ENCODE measurements at places on chromosomes 13 and 19.

DNA sequence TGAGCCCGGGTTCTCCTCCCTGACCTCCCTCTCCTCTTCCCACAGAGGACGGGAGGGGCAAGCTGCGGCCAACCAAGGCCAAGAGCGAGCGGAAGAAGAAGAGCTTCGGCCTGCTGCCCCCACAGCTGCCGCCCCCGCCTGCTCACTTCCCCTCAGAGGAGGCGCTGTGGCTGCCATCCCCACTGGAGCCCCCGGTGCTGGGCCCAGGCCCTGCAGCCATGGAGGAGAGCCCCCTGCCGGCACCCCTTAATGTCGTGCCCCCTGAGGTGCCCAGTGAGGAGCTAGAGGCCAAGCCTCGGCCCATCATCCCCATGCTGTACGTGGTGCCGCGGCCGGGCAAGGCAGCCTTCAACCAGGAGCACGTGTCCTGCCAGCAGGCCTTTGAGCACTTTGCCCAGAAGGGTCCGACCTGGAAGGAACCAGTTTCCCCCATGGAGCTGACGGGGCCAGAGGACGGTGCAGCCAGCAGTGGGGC is 162.2 kb downstream of the KDM4B start:
- no peak for DNase-seq

GRCh38 chr13:97953376-97953970 is at the start of gene IPO5:
Gene IPO5 (plus strand): TSS chr13:97953675. CDS start chr13:97976697, 23,022 bp downstream.
- no peak for DNase-seq

GRCh38 chr13:73450583-73450982 is 391.8 kb downstream of the KLF5 start:
- DNase-seq, result no peak

- DNase-seq, result no peak
Observed at GRCh38 chr13:36344173-36344572, 2.0 kb downstream of the SPART start.

GRCh38 chr13:59776924-59777690 is 386.6 kb downstream of the DIAPH3 start:
- no peak for DNase-seq

DNA sequence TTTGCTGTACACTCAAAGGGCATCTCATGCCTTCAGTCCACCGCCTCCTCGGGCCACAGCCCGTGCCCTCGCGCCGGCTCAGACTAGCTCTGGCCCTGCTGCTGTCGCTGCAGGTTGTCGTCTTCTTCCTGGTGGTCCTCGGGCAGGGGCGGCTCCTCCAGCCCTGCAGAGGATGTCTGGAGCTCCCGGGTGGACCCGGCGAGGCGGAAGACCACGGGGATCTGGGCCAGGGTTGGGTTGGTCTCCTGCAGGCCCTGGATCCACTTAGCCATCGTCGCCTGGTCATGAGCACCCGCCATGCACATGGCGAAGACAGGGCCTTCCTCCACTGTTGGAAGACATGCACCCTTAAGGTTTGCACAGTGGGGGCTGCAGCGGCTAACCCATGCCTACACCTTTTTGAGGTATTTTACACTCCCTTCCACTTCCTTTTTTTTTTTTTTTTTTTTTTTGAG is 489 bp upstream of the ZNF653 start:
- no peak for DNase-seq

GRCh38 chr13:108851660-108852059 is 222.2 kb downstream of the MYO16 start:
- no peak for DNase-seq

DNA sequence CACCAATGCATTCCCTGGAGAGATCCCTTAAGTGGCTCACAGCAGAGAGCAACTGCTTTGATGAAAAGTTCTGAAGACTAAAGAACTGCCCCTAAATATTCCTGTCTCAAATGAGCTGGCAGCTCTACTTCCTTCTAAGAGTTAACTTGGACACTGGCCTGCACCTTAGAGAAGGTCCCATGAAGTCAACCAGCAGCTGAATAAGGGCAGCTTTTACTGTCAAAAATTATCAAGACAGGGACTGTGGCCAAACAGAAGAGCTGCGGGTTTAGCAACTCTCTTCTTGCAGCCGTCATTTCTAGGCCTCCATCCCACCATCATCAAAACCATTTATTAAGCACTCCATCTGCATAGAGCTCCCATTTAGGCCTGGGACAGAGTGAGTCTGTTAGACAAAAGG is 491.1 kb upstream of the TSHZ3 start:
- DNase-seq, result no peak

DNA sequence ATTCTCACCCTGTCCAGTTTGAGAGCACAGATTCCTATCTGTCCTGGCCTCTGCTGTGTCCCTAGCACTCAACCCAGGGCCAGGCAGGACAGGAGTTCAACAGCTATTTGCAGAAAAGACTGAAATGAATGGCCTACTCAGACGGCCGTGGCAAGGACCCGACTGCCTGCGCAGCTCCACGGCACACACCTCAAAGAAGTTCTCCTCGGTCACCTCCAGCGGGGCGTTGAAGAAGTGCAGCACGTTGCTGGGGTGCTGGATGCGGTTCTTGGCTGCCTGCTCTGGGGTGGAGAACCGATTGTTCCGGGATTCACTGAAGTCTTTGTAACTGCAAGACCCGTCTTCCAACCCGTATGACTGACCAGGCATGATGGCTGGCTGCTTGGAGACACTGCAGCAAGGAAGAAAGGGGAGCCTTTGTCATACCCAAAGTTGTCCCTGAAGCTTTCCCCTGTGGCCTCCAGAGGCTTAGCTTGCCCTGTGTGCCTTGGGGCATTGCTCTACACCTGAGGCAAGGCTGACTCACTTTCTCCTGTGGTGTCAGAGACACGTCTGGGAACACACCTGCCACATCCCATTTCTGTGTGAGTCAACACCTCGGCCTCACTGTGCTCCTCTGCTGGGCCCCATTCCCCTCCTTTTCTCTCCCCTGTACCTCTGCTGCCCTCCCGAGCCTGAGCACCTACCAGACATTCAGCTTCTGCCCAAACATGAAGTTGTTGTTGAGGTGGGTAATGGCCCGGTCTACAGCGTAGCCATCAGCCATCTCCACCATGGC is 6.8 kb upstream of the ECH1 start:
- no peak for DNase-seq

GRCh38 chr19:43589678-43590077 is 6.3 kb downstream of the IRGQ start:
- no peak for DNase-seq

DNA sequence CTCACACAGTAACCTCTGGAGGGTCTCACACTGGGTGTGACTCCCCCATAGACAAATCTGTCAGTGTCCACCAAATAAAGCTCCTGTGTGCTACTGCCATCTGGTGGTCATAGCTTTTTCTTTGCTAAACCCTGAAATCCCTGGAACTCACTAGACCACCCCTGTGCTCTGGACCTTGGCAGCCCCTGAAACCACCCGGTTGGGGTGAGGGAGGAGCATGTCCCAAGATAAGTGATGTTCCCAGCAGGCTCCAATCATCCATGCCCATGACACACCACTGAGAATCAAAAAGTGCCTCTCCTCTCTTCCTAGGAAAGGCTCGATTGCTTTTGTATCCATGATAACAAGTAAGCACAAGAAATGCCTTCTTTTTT is 6.5 kb upstream of the HSD17B14 start:
- no peak for DNase-seq

- DNase-seq, result no peak
Observed at GRCh38 chr19:15536350-15536749, 28.0 kb downstream of the CYP4F22 start.

GRCh38 chr13:112521073-112521685 is 66.8 kb downstream of the TUBGCP3 start:
- DNase-seq, result no peak

- DNase-seq, result no peak
Observed at GRCh38 chr13:66974174-66974573, 256.0 kb downstream of the PCDH9 start.

- DNase-seq, result no peak
Observed at GRCh38 chr19:11479090-11479897, 1.6 kb downstream of the ELAVL3 start.

All from GOT3 (cell line).